ENCODE measurements at places on chromosomes 4 and X.

DNA sequence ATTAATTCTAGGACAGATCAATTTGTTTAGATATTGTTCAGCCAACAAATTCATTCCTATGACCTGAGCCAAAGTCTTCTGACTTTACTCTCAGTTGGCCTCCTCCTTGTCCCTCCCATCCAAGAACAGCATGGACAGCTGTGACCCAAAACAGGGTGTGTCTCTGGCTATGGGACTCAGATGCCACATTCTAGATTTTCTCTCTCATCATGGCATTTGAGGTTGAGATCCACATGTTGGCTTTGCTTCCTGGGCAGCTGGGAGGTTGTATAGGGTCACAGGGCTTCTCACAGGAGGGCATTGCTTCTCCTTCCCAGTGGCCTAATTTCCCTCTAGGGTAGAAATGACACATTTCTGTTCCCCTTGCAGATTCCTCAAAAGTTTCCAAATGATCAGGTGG lies 22.6 kb upstream of the EGF start:
- no peak for DNase-seq

GRCh38 chr4:189305500-189305899 lies 635.2 kb upstream of the FRG1 start:
- DNase-seq: no peak

- no peak for DNase-seq
Observed at GRCh38 chr4:137378393-137378792, 153.9 kb downstream of the PCDH18 start.

GRCh38 chrX:18873189-18873791 lies 110.6 kb downstream of the PHKA2 start:
- no peak for DNase-seq

- DNase-seq: no peak
Observed at GRCh38 chr4:54085284-54085683, 14.7 kb upstream of the GSX2 start.

DNA sequence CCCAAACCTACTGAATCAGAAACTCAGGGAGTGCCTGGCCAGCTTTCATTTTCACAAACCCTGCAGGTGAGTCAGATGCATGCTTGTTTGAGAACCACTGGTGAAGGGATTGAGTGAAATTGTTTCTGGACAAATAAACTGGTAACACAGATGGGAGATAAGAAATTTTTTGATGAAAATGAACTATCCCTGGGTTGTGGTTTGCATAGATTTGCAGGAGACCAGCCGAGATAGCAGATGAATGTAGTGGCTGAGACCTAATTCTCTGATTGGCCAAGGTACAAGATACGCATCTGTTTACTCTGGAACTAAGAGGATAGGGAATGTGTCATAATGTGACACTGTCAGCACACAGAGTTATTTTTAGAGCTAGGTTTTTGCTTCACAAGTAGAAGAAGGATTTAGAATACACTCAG lies 117.8 kb upstream of the NOCT start:
- DNase-seq: no peak

- no peak for DNase-seq
Observed at GRCh38 chrX:37350034-37350365, 836 bp downstream of the PRRG1 start.
